ENCODE measurements at places on chromosomes 16 and 17.
A peak's percentile ranks its signal among the peaks of the same experiment; 100 is the strongest.

DNA sequence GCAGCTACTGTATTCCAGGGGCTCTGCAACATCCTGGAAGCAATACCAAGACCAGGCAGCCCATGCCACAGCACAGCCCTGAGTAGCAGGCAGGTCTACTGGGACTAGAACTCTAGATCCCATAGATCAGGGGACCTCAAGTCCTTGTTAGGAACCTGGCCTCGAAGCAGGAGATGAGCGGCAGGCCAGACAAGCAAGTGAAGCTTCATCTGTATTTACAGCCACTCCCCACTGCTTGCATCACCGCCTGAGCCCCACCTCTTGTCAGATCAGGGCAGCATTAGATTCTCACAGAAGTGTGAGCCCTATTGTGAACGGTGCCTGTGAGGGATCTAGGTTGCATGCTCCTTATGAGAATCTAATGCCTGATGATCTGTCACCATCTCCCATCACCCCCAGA lies 295.7 kb upstream of the TNRC6C start:
- no peak for DNase-seq

DNA sequence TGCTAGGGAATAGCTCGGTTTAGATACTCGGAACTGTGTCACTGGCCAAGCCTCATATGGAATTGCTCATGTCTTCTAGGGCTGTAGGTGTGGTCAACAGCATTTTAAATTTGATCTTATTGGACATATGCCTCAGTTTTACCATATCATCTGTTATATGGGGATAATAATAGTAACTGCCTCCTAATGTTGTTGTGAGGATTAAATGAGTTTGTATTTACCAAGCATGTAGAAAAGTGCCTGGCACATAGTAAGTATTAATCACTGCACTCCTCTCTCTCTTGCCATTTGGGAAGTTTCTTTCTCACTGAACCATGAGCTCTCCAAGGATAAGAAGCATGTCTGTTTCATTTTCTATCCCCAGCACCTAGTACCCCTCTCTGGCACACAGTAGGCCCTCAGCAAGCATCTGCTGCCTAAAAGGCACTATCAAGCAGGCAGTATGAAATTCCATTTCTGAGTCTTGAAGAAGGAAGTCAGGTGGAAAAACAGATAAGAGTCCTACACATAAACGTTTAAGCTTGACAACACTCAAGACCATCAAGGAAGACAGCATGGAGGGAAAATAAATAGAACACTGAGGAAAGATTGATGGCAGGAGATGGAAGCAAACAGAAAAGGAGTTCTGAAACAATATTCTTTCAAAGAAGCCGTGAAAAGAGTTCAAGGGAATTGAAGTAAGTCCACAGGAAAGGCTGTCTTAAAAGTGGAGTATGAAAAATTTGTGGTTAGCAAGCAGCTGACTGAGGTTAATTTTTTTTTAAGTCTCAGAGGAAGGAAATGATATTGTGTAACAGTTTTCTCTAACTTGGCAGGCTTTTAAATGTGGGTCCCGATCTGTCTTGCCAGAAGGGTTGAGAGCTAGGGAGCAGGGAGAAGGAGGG lies 2.2 kb upstream of the ATP6V0A1 start:
- no peak for DNase-seq

DNA sequence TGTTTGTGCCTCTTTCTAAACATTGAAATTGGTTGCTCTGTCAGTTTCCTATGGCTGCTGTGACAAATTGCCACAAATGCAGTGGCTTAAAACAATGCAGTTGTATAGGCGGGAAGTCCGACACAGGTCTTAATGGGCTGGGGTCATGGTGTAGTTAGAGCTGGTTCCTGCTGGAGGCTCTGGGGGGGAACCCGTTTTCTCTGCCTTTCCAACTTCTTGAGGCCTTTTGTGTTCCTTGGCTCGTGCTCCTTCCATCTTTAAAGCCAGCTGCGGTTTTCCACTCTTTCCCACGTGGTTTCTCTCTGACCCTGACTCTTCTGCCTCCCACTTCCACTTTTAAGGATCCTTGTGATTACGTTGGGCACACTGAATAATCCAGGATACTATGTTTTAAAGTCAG lies 12.5 kb downstream of the EPN2 start:
- DNase-seq = no peak

DNA sequence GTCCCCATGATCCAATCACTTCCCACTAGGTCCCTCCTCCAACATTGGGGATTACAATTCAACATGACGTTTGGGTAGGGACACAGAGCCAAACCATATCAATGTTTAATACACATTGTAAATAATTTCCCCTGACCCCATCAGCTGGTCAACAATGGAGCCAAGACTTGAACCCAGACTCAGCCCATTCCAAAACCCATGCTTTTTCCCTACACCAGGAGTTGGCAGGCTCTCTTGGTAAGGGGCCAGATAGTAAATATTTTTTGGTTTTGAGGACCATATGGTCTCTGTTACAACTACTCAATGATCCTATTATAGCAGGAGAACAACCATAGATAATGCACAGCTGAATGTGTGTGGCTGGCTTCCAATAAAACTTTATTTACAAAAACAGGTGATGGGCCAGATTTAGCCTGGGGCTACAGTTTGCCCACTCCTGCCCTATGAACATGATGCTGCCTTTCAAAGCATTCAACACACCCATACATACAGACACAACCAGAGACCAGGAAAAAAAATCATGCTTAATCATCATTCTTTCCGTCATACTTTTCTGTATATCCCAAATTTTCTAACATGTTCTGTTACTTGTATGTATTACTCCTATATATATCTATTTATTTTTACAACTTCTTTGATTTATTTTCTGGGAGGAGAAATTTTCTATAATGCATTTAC lies 22.1 kb upstream of the MSI2 start:
- DNase-seq = no peak

DNA sequence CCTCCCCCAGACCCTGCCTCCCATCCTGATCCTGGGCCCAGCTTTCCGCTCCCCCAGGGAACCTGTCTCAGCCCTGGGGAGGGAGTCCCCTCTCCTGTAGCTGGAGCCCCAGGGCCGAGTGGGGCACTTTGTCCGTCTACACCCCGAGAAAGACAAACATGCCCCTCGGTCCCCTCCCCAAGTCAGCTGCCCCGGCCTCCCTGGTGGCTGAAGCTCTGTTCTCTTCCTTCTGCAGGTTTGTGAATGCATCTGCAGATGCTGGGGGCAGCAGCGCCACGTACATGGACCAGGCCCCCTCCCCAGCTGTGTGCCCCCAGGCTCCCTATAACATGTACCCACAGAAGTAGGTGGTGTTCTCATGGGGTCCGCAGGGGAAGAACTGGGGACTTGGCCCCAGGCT lies 20.8 kb downstream of the STAT5A start:
- no peak for DNase-seq

GRCh38 chr17:1742371-1743087 lies at the start of gene SERPINF2:
SERPINF2 (plus strand) TSS chr17:1742871; CDS start chr17:1744996, 2,125 bp downstream.
- no peak for DNase-seq

- peak; percentile 27 for DNase-seq
These were observed 31.8 kb downstream of the USP7 start for GRCh38 chr16:8931859-8932258.

DNA sequence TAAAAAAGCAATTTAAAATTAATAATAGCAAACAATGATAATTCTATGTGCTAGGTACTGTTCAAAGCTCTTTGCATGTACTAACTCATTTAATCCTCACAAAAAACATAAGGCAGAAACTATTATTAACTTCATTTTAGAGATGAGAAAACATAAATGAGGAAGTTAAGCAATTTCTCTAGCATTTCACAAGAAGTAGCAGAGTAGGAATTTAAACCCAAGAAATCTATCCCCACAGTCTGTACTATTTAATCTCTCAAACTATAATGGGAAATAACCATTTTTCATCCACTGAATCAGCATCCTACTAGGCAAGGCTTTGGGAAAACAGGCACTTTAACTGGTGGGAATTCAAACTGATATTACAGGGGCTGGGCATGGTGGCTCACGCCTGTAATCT lies 42.2 kb upstream of the INTS2 start:
- DNase-seq = no peak

DNA sequence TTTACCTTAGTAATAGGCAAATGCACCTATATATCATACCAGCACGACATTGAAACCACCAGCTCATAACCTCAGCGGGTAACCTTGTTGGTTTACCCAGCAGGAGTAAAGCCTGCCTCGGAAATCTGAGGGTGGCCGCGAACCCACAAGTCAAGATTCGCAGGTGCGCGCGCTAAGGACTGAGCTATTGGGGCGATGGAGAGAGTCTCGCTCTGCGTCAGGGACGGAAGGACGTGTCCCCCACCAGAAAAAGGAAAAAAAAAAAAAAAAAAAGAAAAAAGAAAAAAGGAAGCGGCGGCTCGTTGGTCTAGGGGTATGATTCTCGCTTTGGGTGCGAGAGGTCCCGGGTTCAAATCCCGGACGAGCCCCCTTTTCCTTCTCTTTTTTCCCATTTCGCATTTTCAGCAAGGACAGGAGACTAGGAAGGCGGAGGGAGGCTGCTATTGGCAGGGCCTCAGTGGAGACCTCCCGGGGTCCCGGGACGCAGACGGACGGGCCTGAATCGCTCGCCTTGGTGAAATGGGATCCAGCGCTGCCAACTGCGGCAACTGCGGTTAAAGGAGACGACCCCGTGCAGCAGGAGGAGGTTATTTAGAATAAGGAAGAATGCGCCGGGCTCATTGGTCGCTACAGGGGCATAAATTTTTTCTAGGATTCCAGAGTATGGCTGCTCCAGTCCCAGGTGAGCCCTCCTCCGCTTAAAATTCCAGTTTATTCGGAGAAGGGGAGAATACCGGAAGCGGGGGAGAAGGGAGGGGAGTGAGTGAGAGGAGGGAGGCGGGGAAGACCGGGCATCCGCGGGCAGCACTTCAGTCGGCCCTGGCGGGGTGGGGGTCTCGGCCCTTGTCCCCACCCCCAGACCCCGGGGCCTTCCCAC lies at the start of gene OR1F1:
TSS of gene OR1F1 (plus strand) at position 407 of the 877 bp plus-strand sequence.
- no peak for DNase-seq

GRCh38 chr16:30112197-30113030 lies 923 bp downstream of the GDPD3 start:
- DNase-seq = no peak

DNA sequence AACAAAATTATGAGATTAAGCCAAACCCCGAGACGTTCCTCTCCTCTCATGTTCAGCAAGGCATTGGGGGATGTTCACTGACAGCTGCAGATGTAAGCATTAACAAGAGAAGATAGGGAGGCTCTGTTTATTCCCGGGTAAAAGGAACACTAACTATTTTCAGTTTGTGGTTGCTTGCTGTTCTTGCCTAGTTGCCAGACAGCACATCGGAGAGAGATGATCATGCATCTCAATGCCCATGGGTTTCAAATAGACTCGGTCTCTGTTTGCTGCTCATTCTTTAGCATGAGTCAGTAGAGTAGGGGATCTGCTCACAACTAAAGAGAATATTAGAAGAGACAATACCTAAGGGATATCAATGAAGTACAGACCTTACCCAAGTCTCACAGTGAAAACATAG lies 78.3 kb downstream of the TMEM100 start:
- DNase-seq = no peak

- DNase-seq = no peak
These were observed 2.7 kb upstream of the RRAD start for GRCh38 chr16:66927918-66928649.

GRCh38 chr17:2034157-2034556 lies 4.2 kb downstream of the DPH1 start:
- DNase-seq = no peak

DNA sequence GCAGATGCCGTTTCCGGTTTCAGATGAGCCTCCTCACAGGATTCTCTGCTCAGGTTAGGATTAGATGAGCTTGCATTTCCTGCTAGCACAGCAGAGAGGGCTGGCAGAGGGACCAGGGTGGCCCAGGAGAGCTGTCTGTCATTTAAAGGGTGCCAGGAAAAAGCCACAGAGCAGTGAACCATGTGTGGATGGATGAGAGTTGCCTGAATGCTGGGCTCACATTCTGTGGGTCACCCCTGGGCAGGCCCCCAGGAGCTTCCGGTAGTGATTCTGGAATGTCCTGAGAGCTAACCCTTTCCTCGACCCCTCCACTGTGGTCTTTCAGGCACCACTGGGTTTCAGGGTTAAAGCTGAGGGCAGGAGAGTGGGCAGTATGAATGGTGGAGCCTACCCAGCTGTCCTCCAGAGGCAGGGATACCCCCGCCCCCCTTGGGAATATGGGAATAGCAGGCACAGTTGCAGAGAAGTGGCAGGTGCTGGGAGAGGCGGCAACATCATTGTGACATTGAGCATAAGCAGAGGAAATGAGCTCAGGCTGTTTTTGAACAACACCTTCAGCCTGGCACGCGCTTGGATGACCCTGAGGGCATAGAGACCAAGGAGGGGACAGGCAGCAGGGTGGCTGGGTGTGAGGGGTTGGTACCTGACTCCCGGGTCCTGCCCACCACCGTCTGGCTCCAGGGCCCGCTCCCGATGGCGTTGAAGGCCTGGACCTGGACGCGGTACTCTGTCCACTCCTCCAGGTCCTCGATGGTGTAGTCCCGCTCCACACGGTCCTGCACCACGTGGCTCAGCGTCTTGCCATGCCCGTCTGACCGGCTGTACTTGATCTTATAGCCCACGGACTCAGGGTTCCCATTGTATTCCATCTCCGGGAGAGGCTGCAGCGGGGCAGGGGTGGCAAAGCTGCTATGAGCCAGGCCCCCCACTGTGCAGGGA lies 83.0 kb upstream of the CDC42EP4 start:
- DNase-seq = no peak

All from midbrain (tissue), 1 donor.